ENCODE measurements at places on chromosomes 12 and 14. TPM values are rescaled to one million over a fixed set of nuclear protein-coding genes. Genes with fewer than 3 reads are reported as not detected.

The FBLN5 gene
- 2.4 TPM for total RNA-seq

The BMAL2 gene
- total RNA-seq: 10.9 TPM

The TXNRD1 gene
- total RNA-seq: 1,733 TPM

The ZNF891 gene
- 3.6 TPM for total RNA-seq

The STON2 gene
- 0.40 TPM for total RNA-seq

The SOCS4 gene
- 29.6 TPM for total RNA-seq

The LTBR gene
- total RNA-seq: 80.4 TPM

The NKX2-1 gene
- not detected for total RNA-seq

The ZNF705A gene
- total RNA-seq: not detected

The CCDC196 gene
- total RNA-seq: not detected

The TAS2R7 gene
- total RNA-seq: not detected

The SCN8A gene
- 0.02 TPM for total RNA-seq

The NINJ2 gene
- total RNA-seq: not detected

The CMKLR1 gene
- total RNA-seq: not detected

The USP44 gene
- not detected for total RNA-seq

The CLBA1 gene
- 9.1 TPM for total RNA-seq

The MYF5 gene
- not detected for total RNA-seq

- DNase-seq: no peak
Measured at GRCh38 chr14:69876221-69876847, 2.9 kb upstream of the SMOC1 start.

DNA sequence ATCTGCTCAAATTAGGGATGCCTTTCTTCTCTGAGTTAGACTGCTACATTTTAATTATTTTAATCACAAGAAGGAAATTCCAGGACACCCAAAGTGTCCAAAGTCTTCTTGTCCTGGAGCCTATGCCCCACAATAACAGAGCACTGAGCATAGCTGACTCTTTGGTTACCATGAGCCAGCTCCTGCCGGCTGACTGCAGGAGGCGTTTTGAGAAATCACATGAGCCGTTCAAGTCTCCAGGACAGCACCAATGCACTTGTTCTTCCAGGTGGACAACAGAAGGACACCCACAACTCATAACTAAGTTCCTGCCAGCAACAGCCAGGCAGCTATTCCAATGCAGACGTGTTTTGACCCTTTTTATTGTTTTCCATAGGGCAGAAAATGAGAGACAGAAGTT lies 46.0 kb upstream of the SRSF5 start:
- no peak for DNase-seq

GRCh38 chr14:103257211-103257962 lies 76.7 kb upstream of the EIF5 start:
- no peak for DNase-seq

GRCh38 chr12:105013892-105014291 lies 27.8 kb downstream of the NOPCHAP1 start:
- DNase-seq: no peak

DNA sequence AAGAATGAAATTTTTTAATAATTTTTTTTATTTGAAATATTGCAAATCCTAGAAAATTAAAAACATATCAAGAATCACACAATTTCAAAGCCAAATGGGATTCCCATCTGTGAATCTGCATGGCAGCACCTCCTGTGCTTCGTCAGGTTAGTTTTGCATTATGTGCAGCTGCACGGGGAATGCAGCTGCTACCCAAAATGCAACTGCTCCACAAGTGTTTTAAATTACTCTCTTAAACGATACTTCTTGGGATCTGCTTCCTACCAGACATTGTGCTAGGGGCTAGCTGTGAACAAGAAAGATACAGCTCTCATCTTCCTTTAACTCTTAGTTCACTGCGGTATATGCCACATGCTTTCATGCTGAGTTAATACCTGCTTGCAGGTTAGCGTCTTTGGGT lies 154.2 kb downstream of the CRADD start:
- no peak for DNase-seq

DNA sequence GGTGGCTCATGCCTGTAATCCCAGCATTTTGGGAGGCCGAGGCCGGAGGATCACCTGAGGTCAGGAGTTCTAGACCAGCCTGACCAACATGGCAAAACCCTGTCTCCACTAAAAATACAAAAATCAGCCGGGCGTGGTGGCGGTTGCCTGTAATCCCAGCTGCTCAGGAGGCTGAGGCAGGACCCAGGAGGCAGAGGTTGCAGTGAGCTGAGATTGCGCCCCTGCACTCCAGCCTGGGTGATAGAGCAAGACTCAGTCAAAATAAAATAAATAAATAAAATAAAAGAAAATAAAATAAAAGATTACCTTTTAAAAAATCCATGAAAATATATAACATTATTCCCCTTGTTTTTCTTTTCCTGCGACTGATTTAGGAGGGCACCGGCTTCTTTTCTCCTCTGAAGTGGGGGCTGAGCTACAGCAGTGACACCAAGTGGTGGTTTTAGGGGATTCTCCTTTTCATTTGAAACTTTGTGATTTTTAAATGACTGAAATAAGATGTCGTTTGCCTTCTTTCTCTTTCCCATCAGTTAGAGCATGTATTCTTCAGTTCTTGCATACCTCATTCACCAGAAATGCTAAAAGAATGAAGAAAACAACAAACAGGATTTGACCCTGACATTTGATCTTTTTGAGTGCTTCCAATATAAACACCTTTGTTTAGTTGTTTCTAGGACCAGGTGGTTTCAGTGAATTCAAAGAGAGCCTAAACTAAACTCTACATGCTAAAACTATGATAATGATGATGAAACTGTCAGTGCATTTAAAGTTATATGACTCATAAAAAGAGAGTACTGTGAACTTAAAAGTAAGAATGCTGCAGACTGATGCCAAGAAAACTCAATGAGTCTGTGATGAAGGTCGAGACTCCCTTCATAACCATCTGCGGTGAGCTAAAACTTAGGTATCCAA lies 22.6 kb upstream of the PKP2 start:
- DNase-seq: no peak

DNA sequence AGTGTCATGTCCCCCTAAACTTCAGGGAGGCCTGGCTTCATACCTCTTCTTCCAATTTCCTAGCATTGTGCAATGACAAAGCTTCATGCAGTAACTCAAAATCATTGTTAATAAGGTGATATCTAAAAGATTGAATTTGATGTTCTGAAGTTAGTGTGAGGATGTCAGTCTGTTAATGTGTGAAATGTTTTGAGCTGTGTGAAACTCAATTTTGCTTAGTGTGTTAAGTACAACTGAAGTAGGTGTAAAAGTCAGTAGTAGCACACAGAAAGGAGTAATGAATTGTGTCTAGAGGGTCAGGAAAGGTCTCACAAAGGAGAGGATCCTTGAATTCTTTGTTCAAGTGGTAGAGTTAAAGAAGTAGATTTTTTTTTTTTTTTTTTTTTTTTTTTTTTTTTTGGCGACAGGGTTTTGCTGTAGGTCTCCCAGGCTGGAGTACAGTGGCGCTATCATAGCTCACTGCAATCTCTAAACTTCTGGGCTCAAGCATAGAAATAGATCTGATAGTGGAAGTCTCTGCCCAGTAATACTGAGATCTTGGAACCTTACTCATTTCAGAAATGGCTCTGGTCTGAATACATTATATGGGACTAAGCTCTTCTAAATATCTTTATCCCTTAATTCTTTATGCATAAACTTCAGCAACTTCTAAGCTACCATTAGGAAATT lies 63.9 kb downstream of the FUT8 start:
- no peak for DNase-seq

GRCh38 chr12:131714759-131715158 lies 3.9 kb downstream of the SFSWAP start:
- no peak for DNase-seq

DNA sequence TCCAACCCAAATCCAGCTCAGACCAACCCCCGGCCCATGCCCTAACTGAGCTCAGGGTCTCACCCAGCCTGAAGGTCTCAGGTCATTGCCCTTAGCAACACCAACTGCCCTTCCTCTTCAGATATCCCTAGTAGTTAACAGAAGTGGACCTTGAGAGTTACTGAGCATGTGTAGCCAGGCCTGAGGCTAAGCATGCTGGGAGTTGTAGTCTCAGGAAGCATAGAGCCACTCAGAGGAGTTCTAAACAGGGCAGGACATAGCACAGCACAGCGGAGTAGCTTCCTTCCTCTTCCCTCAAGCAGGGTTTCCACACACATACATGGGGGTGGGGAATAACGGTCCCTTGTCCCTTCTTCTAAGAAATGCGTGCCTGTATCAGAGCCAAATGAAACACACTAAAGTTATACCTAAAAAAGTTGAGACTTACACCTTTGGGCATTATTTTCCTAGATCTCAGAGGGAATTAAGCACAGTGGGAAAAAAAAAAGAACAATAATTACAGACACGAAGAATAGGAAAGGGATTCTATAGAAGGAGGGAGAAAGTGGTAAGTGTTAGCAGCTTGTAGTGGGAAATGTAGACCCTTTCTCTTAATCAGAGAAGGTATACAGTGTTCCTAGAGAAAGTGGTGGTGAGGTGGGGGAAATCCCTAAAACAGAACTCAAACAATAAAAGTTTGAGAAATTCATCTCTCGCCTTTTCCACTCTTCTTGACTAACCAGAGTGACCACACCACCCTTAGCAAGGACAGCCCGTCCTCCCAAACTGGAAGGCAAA lies 4.4 kb downstream of the KMT2D start:
- peak; percentile 42 for DNase-seq

- DNase-seq: no peak
Measured at GRCh38 chr12:9118158-9118557, 2.4 kb upstream of the A2M start.

- DNase-seq: no peak
Measured at GRCh38 chr14:95315579-95315978, 4.1 kb downstream of the CLMN start.

- no peak for DNase-seq
Measured at GRCh38 chr12:55420307-55420962, 5.6 kb upstream of the OR6C76 start.

DNA sequence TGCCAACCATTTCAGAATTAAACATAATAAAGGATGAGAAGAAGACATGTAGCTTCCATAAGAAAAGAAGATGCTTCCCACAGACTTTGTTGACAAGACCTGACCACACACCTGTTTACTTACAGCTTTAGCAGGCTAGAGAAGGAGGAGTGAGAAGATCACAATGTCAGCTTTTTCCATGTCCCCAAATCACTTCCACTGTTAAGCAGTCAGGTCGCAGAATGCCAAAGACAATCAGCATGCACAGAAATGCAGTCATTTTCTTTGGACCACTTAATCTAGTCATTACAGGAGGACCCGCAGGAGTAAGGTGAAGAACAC lies 314.9 kb downstream of the SSPN start:
- DNase-seq: no peak

GRCh38 chr12:52352951-52353350 lies 14.3 kb downstream of the KRT85 start:
- no peak for DNase-seq

DNA sequence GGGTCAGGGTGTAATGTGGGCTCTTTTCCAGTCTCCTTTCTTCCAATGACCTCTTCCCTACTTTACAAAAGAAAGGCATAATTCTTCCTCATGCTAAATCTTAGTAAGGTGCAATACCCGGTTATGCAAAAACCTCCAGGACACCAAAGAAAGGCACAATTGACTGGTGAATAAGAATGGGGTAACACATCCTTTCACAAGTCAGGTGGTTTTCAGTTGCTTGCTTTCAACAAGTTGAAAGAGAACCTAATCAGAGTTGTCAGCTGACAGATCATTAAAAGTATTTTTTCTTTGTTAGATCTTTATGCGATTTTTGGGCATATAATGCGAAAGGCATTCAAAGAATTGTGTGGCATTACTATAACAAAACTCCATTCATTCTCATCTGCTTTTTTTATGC lies 1.3 kb upstream of the AEBP2 start:
- DNase-seq: no peak

DNA sequence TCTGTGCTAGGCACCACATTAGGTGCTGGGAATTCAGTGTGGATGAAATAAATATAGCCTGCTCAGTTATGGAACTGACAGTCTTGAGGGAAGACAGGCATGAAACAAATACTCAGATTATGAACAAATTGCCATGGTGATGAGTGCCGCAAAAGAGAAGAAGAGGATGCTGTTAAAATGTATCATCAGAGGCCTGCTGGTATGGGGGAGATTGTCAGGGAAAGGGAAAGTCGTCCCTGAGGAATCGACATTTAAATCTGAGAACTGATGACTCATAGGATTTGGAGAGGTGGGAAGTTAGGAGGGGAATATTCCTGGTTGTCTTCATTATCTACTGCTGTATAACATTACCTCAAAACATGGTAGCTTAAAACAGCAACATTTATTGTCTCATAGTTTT lies 42.0 kb downstream of the PPP1R36 start:
- no peak for DNase-seq

GRCh38 chr12:105030820-105031807 lies 45.0 kb downstream of the NOPCHAP1 start:
- DNase-seq: no peak

- no peak for DNase-seq
Measured at GRCh38 chr14:93719256-93719655, 69.0 kb downstream of the PRIMA1 start.

GRCh38 chr12:25960143-25960542 lies 1.7 kb downstream of the RASSF8 start:
- no peak for DNase-seq

DNA sequence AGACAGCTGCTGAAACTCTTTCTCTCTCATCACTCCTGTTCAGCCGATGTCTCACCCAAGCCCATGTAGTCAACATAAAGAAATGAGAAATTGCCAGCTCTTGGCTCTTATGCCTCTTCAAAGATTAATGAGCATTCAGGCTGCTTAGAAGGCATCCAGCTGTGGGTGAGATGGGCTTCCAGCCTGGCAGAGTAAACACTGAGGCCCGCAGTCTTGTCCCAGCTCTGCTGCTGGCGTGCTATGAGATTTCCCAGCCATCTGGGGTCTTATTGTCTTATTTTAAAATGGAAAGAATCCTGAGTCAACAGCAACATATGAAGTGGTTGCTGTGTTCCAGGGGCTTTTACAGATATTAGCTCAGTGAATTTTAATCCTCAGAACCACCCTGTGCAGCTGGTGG lies 12.6 kb downstream of the RXYLT1 start:
- no peak for DNase-seq

GRCh38 chr12:61862986-61863385 lies 397.2 kb upstream of the USP15 start:
- no peak for DNase-seq

DNA sequence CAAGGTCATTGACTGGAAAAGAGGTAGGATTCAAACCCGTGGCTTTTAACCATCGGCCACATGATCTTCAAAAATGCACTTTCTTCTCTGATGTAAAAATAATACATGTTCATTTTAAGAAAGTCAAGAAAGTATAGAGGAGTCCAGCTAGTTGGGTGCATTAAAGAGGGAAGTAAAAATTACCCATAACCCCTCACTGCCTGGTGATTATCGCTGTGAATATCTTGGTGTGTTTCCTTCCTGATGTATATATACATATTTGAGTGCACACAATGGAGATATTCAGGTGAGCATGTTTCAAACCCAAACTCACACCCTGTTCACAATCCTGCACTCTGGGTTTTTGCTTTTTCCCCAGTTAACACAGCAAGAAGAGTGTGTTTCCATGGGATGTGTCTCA lies 47.5 kb upstream of the OAS1 start:
- no peak for DNase-seq

DNA sequence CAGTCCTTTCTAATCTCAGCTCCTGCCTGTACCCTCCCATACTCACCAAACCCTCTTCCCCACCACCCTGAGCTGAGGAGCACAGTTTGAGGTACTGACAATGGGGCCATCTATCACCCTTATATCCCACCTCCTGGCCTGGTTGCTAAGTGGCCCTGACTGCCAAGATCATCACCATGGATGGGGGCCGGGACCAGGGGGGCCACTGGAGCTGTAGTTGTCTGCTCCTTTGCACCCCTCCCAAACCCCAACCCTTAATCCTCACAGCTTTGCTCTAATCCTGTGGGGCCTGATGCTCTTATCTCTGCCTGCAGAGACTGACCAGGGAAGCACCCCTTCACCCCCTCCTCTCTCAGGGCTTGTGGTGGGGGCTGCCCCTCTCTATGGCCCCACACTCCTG lies 395 bp upstream of the GNB3 start:
- no peak for DNase-seq
